ENCODE measurements at places on chromosomes 7 and 10.
A peak's percentile ranks its signal among the peaks of the same experiment; 100 is the strongest.

GRCh38 chr7:98879198-98879978 lies 1.1 kb downstream of the TRRAP start:
- peak; percentile 70 for DNase-seq

GRCh38 chr10:24825551-24825950 lies 101.9 kb upstream of the ARHGAP21 start:
- DNase-seq, result no peak

DNA sequence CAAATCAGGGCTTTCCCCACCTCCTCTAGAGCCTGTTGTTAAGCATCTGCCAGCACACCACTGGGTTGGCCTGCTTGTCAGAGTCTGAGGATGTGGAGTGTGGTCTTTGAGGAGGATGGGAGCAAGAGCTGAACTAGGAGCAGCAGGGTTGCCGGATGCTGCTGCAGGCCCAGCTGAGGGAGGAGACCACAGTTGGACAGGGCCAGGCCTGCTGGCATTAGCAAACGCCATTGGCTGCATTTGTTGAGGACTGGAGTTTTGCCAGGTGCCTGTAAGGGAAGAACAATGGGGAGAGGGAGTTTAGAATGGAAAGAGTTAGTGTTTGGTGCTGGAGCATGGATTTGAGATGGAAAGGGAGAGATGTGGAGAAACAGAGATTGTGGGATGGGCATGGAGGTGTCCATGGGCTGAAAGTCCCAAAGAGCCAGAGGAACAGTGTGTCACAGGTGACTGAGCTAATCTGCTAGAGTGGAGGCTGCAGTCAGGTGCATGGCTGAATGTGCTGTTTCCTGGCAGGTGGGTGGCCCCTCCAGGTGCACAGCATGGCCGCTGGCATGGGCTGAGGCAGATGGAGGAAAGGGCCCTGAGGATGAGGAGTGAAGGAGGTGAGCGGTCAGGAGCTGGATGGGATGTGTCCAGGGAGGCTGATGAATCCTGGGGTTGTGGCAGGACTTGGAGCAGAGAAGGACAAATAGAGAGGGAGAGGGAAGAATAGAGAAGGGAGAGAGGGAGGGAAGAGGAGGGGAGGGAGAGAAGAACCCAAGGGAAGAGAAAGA lies 40.7 kb downstream of the LEP start:
- DNase-seq, result no peak

DNA sequence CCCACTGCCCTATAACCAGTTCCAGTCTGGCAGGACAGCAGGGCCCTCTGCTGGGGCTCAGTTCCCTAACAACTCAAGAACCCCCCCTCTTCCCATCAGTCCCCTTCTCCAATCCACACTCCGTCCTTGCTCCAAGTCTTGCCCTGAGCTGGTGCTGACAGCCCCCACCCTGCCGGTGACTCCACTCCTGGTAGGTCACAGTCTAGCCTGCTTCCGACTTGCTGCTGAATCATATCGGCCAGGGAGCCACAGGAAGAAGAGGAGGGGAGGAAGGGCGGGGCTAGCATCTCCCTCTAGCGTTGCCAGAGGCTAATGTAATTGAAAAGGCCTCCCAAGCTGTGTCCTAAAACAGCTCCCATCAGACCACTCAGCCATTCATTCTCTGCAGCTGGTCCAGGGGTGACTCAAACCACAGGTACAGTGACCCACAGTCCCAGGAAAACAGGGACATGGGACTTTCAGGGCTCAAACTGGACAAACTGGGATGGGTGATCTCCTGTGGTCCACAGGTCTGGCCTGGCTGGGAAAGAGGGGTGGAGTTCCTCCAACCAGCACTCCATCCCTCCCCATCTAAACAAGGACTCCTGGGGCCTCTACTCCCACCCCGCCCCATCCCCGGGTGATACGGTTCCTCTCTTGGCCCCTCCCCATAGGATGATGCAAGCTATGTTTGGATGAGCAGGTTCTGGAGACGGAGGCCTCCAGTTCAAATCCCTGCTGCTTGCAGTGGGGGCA lies 158.8 kb downstream of the SH3PXD2A start:
- peak; percentile 52 for DNase-seq

GRCh38 chr7:80829527-80829926 lies 89.3 kb downstream of the SEMA3C start:
- no peak for DNase-seq

DNA sequence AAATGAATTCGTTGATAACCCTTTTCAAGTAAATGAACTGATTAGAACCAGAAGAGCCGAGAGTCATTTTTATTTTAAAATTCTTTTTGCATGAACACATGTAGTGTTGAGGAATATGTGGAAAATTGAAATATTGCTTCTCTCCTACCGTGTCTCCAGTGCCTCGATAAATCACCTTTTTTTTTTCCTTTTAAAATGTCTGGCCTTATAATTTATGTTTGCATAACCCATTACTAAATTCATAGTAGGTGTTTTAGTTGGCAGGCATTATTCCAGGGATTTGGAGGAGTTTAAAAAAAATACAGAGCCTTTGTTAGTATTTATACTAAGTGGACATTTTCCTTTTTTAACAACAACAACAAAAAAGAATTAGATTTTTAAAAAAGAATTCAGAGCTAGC lies 115.6 kb downstream of the CUX1 start:
- no peak for DNase-seq

Measured in CD8-positive, alpha-beta T cell (primary cell).